ENCODE measurements at places on chromosomes 13 and 19.

DNA sequence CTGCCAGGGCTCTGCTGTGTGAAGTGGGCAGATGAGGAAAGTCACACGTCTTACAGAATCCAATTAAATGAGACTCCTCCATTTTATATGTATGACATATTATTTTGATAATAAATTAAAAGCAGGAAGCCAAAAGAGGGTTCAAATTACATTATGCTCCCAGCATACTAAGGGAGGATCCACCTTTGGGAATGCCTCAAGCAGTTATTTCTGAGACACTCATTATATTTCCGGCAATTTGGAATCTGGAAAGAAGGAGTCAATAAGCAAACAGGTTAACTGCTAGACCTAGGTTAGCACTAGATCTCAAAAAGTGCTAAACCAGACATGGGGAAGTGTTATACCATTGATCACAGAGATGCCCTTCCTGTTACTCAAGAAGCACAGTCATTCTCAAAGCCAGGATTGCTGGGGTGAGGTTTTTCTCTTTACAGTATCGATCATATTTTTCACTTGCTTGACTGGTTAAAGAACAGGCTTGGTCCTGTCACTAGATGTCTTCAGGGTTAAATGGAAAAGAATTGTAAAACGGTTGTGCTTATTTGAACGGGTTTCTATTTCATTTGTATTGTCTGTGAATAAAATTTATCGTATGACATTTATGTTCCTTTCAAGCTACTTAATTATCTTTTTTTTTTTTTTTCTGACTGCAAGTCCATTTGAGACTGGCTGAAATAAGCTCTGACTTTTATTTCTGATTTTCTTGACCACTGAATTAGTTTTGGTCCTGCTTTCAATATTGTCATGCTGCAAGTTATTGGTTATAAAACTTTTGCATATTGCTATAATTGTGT lies 523.2 kb downstream of the KLF12 start:
- no peak for DNase-seq

- DNase-seq = no peak
Observed at GRCh38 chr13:48819899-48820298, 155.8 kb upstream of the FNDC3A start.

DNA sequence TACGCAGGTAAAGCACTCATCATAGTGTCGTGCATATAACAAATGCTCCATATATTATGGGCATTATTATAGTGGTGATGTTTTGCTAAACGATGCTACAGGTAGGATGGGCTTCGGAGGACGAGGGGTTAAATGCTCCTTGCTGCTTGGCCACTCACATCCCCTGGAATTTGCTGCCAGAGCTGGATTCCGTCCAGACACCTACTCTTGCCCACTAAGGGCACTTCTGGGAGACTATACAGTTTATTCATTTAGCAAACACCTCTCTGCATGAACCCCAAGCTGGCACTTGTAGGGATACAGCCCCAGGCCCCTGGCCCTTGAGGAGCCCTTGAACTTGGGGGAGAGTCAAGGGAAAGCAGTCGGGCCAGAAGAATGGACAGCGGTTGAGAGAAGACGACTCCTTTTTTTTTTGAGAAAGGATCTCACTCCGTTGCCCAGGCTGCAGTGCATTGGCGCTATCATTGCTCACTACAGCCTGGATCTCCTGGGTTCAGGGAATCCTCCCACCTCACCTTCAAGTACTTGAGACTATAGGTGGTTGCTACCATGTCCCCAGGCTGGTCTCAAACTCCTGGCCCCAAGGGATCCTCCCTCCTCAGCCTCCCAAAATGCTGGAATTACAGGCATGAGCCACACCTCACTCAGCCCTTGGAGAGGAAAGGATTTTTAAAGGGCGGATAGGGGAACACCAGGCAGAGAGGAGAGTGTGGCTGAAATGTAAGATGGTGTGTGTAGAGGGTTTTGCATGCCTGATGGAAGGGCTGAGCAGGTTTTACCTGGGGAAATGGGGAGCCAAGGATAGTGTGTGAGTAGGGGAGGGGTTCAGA lies 1.1 kb upstream of the MRPL34 start:
- DNase-seq = no peak

GRCh38 chr13:97256343-97256783 lies 34.2 kb downstream of the MBNL2 start:
- DNase-seq = no peak

GRCh38 chr13:83423861-83424260 lies 458.4 kb downstream of the SLITRK1 start:
- no peak for DNase-seq

- no peak for DNase-seq
Observed at GRCh38 chr19:15498910-15499309, 9.4 kb upstream of the CYP4F22 start.

DNA sequence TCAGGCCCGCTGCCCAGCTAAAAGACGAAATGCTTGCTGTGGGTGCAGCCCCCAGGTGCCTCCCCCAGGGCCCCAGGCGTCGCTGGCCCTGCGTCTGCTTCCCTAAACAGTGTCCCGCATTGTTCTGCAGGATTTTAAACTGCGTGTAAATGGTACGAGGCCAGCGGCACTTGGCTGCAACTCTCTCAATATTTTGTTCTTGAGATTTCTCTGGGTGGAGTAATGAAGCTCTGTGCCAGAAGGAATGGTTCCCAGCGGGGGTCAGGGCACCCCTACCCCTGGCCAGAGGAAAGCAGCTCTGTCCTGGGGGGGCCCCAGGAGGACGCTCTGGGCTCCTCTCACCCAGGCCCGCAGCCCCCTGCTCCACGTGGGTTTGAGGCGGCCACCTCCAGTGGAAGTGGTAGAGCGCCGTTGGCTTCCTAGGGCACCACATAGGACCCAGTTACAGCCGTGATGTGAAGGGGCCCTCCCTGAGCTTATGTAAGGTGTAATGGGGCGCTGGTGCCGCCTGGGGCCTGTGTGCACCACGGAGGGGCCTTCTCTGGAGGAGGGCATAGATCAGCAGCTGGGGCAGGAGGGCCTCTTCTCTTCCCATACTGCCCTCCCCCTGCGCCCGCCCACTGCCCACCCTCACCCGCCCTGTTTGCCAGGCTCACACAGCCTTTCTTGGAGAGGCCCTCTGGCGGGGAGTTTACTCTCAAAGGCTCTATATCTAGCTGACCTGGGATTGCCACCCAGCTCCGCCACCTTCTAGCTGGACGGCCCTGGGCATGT lies 19.8 kb downstream of the PAK4 start:
- DNase-seq = no peak

DNA sequence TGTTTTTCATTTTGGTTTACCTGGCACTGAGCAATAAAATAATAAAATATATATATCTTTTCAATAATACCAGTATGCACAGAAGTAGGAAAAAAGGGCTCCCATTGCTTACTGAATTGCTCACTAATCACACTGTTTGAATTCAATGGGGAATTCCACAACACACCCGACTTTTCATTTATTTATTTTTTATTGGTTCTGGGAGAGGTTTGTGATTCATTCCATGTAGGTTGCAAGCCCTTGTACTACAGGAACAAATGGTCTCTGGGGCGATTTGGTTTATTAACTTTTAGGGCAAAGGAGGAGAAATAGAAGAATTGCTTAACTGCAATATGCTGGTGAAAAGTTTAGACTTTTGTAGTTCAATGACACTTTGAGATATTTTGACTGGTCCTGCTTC lies 207.4 kb downstream of the DCT start:
- DNase-seq = no peak

- DNase-seq = no peak
Observed at GRCh38 chr19:58586133-58586765, 13.1 kb upstream of the MZF1 start.

All from activated T-cell treated with anti-CD3 and anti-CD28 coated beads for 48 hours (primary cell).